Activated CD8-positive, alpha-beta memory T cell treated with anti-CD3 and anti-CD28 coated beads for 1 hour (primary cell): ENCODE measurements at places on chromosomes 6 and 20.
A peak's percentile ranks its signal among the peaks of the same experiment; 100 is the strongest.

GRCh38 chr20:63619086-63619485 is 7.8 kb downstream of the GMEB2 start:
- DNase-seq = no peak

- DNase-seq = no peak
Observed at GRCh38 chr6:14063756-14064155, 53.8 kb upstream of the CD83 start.

DNA sequence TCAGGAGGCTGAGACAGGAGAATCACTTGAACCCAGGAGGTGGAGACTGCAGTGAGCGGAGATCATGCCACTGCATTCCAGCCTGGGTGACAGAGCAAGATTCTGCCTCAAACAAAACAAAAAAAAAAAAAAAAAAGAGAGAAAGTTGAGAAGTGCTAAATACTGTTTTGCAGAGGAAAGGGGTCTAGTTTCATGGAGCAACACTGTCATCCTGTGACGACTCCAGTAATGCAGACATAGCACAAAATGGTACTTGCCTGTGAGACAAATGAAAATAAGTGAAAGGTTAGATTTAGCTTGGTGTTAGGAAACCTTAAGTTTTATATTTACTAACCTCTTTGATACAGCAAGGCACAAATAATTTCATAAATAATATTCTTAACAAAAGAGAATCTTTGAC is 29.7 kb downstream of the CEP162 start:
- DNase-seq = no peak

- DNase-seq = no peak
Observed at GRCh38 chr6:30913721-30914075, 340 bp upstream of the VARS2 start.

GRCh38 chr6:121482004-121482693 is 46.7 kb downstream of the GJA1 start:
- DNase-seq = no peak

DNA sequence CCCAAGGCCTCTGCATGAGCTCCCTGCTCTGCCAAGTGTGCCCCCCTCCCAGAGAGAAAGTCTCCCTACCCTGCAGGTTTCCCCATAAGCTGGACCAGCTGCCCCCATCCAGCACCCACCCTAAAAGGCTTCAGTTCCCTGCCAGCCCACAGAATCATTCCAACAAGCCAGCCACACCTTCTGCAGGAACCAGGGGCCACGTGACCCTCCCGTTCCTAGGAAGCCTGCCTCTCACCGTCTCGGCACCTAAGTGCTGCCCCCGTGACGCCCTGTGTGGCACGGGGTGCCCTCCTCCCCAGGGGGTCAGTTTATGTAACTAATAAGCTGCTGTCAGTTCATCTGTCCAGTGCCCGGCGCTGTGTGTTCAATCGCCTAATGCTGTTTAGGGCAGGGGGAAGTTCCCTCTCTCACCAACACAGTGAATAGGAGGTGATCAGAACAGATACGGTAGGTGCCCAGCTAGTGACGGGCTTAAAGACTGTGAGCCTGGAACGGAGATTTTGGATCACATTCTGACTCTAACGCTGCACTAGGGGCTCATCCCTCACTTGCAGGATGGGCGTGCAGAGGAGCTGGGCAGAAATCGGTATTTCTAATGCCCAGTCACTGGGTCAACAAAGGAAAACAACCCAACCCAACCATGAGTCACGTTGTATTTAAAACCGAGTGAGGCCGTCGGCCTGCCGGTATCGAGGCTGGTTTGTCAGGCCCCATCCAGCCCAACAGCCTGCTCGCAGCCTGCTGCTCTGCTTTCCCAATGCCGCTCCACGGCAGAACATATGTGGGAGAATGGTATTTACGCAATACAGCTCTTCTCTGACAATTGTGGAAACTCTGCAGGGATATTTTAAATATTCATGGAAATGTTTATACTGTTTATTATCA is 56.0 kb downstream of the RAMACL start:
- DNase-seq = no peak

GRCh38 chr6:145749632-145750031 is 14.3 kb upstream of the EPM2A start:
- no peak for DNase-seq

GRCh38 chr6:18121580-18122127 is 823 bp downstream of the NHLRC1 start:
- no peak for DNase-seq

- DNase-seq = no peak
Observed at GRCh38 chr6:7261852-7262461, 51.0 kb downstream of the SSR1 start.

- DNase-seq = no peak
Observed at GRCh38 chr6:39061588-39061987, 13.0 kb downstream of the GLP1R start.

GRCh38 chr6:56227071-56227879 is 20.1 kb downstream of the COL21A1 start:
- no peak for DNase-seq

DNA sequence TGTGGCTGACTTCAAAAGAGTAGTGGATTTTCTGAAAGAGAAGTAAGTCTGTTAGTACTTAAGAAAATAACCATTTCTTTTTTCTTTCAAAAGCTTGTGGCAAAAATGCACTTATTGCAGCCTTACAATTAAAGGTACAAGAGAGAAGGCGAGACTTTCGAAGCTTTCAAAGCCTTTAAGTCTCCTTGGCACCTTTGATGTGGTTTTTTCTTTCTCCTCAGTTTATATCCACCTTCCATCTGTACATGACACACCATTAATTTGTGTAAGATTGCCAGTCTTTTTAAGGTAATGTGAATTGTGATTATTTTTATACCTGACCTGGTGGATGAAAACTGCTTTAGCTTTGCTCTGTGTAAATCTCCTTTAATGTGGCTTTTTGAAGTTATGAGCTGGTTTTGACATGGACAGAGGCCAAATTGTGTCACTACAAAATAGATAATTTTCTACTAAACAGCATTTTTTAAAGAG is 466.1 kb downstream of the CDKAL1 start:
- DNase-seq = no peak

DNA sequence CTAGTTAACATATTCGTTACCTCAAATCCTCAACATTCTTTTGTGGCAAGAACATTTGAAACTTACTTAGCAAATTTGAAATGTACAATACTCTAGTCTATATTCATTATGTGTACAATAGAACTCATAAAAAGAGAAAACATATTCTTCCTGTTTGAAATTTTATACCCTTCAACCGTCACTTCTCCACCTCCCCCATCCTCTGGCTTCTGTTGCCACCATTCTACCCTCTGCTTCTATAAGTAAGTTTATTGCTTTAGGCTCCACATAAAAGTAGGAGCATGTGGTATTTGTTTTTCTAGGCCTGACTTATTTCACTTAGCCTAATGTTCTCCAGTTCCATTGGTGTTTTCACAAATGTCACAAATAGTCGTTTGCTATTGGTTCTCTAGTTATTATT is 205.3 kb downstream of the TENT5A start:
- no peak for DNase-seq

GRCh38 chr6:30154709-30155519 is 6.1 kb downstream of the TRIM10 start:
- no peak for DNase-seq

DNA sequence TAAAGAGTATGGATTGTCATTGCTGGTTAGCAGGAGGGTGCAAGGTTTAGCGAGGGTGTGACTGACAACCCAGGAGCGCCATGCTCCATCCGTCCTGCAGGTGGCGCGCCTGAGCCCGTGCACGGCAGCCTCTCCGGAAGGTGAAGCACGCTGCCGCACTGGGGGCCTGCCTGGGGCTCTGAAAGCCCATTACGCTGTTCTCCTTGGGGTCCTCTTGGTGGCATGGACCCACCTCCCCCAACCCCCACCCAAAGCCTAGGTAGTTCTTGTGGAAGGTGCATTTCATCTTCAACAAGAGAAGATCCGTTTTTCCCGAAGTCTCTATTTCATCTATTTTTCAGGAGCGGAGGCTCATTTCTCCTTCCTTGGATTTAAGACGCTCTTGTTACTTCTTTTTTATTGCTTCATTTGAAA is 197.4 kb upstream of the KCNG1 start:
- DNase-seq = no peak

GRCh38 chr20:34522969-34523871 is 7.0 kb downstream of the DYNLRB1 start:
- DNase-seq = peak; percentile 29

GRCh38 chr6:52590152-52590891 is 13.5 kb upstream of the TRAM2 start:
- DNase-seq = no peak

GRCh38 chr6:124197148-124197547 is 393.5 kb downstream of the NKAIN2 start:
- DNase-seq = no peak

- peak; percentile 81 for DNase-seq
Observed at GRCh38 chr6:136289327-136289578, 393 bp downstream of the BCLAF1 start.

GRCh38 chr6:107511511-107511993 is 21.6 kb downstream of the SOBP start:
- DNase-seq = no peak

GRCh38 chr6:122389704-122390372 is 9.6 kb upstream of the HSF2 start:
- no peak for DNase-seq

- no peak for DNase-seq
Observed at GRCh38 chr6:121506761-121507754, 71.6 kb downstream of the GJA1 start.

DNA sequence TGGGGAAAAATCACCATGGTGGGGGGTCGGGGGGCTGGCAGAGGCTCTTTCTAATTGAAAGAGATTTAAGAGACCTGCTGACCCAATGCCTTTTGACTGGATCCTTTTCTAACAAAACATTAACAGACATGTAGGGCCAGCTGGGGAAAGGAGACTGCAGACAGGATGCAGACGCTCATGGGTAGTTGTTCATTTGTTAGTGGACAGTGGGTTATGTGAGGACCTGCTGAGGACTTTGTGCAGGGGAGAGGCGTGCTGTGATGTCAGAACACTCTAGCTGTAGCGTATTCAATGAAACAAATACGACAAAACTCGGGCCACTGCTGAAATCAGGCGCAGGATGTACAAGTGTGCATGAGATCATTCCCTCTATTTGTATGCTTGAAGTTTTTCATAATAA is 1.2 kb downstream of the IP6K3 start:
- no peak for DNase-seq

GRCh38 chr6:138914701-138915100 is 73.4 kb downstream of the REPS1 start:
- no peak for DNase-seq

GRCh38 chr6:54188846-54189245 is 77.6 kb downstream of the MLIP start:
- DNase-seq = no peak

- DNase-seq = no peak
Observed at GRCh38 chr6:5084360-5084780, 771 bp upstream of the PPP1R3G start.

GRCh38 chr6:139330306-139330705 is 38.5 kb upstream of the TXLNB start:
- no peak for DNase-seq

GRCh38 chr20:20734475-20734948 is 22.1 kb upstream of the RALGAPA2 start:
- no peak for DNase-seq

DNA sequence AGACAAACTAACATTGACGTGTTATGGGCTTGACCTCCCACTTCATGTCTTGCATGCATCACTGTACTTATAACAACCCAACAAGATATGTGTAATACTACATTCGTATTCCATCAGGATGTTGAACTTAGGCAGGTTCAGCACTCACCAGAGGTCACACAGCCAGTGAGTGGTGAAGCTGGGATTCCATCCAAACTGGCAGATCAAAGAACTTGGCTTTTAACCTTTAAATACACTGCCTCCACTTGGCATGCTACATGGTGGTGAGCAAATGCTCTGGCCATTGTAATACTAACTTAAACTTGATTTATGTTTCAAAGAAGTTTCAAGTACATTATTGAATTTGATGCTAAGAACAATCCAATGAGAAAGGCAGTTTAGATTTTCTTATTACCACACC is 10.7 kb upstream of the HDDC2 start:
- DNase-seq = no peak

- no peak for DNase-seq
Observed at GRCh38 chr6:140599916-140600315, 1225.5 kb upstream of the CITED2 start.

DNA sequence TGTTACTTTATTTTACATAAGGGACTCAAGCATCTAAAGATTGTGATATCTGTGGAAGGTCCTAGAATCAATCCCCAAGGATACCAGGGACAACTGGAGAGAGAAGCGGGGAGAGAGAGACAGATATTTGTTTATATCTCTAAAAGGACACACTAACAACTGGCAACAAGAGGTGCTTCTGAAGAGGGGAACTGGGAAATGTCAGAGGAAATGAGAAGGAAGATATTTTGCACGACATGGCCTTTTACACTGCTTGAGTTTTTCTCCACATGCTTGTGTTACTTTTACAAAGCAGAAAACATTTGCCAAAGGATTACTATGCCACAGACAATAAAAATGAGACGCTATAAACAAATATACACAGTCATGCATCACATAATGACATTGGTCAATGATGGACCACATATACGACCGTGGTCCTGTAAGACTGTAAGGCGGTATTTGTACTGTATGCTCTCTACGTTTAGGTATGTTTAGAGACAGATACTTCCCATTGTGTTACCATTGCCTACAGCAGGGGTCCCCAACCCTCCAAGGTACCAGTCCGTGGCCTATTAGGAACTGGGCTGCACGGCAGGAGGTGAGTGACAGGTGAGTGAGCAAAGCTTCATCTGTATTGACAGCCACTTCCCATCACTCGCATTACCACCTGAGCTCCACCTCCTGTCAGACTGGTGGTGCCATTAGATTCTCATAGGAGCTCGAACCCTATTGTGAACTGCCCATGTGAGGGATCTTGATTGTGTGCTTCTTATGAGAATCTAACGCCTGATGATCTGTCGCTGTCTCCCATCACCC is 64.6 kb upstream of the PTPN1 start:
- DNase-seq = no peak

GRCh38 chr20:15776770-15777466 is 796.3 kb downstream of the KIF16B start:
- no peak for DNase-seq

DNA sequence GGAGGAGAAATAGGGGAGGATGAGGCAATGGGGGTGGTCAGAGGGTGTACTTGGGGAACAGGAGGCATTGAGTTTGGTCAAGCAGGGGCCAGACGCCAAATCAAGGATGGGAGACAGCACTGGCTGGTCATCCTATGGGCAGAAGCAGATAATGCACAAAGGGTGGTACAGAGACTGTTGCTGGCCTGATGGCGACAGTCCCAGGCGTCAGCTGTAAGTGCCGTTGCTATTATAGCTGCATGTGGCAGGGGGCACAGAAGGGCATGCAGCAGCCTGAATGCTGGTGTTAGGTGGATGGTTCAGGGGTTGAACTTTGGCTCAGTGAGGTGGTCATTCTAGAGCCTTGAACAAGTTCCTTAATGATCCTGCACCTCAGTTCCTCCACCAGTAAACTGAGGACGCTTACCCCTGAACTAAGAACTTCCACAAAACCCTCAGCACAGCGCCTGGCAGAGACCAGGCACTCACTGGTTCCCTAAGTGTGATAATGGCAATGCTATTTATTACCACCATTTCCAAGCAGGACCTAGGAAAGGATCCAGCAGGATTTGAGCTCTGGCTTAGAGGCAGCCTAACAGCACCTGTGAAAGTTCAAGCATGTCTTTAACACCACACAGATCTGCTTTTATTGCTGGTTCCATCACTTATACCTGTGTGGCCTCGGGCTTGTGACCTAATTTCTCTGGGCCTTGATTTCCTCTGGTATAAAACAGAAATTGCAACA is 162.7 kb downstream of the INSM1 start:
- no peak for DNase-seq
